B cell (primary cell): ENCODE measurements at places on chromosomes 4 and X. TPM values are rescaled to one million over a fixed set of nuclear protein-coding genes. Genes with fewer than 3 reads are reported as not detected.
A peak's percentile ranks its signal among the peaks of the same experiment; 100 is the strongest.

Gene NMU
- polyA plus RNA-seq: not detected in 2 replicates

Gene SLITRK4
- polyA plus RNA-seq: 0.01 TPM in 1 of 2 replicates, not detected in the other

GRCh38 chr4:11404431-11404830 is 24.3 kb downstream of the HS3ST1 start:
- no peak overlapping the region for H3K4me3 ChIP-seq
- no peak overlapping the region for H3K27ac ChIP-seq
- H3K27me3 ChIP-seq: no peaks in the 10 kb centered on the region
- H3K4me1 ChIP-seq: peaks cover 27% of the 10 kb centered on the region
- DNase-seq: no peak

Gene CACNA1F
- polyA plus RNA-seq: 9.3 and 9.5 TPM in 2 replicates

- H3K27ac ChIP-seq: no peak within 1 kb of the TSS
- DNase-seq: no peak
- H3K4me1 ChIP-seq: no peaks in the 10 kb centered on the region
- no peak within 1 kb of the TSS for H3K4me3 ChIP-seq
- H3K36me3 ChIP-seq: no peaks in the 10 kb centered on the region
Observed at GRCh38 chr4:120922381-120923206, at the start of gene PRDM5. PRDM5 (minus strand) TSS chr4:120922726; CDS start chr4:120922608, 118 bp downstream.

DNA sequence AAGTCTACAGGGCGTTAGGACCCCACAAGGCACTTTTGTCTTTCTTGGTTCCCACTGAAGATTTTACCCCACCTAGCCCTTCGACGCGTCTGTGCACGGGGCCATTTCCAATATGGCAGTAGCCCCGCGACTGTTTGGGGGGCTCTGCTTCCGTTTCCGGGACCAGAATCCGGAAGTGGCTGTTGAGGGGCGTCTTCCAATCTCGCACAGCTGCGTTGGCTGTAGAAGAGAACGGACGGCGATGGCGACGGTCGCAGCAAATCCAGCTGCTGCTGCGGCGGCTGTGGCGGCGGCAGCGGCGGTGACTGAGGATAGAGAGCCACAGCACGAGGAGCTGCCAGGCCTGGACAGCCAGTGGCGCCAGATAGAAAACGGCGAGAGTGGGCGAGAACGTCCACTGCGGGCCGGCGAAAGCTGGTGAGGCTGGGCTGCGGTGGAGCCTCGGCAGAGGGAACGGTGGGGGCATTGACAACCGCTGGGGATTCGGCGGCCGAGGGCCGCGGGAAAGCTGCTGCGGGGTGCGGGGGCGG is at the start of gene USP11:
Gene USP11 (plus strand): TSS at position 207 of the 530 bp plus-strand sequence. CDS start 35 bp downstream, at position 242.
- DNase-seq: peak; percentile 79
- no peaks in the 10 kb centered on the region for H3K4me1 ChIP-seq
- peak within 1 kb of the TSS; percentile 82 for H3K4me3 ChIP-seq
- no peaks in the 10 kb centered on the region for H3K36me3 ChIP-seq
